Mucosa of descending colon (tissue), 3 donors: ENCODE measurements at places on chromosomes 5 and 9. TPM values are rescaled to one million over a fixed set of nuclear protein-coding genes. Genes with fewer than 3 reads are reported as not detected.
A peak's percentile ranks its signal among the peaks of the same experiment; 100 is the strongest.

Gene TSSK1B
- 0.12 TPM for total RNA-seq

Gene DDX4
- not detected for total RNA-seq

Gene CCL27
- total RNA-seq = not detected

Gene PROB1
- 0.94 TPM for total RNA-seq

- no peak for DNase-seq
Measured at GRCh38 chr5:131514316-131515283, 120.4 kb downstream of the RAPGEF6 start.

- DNase-seq = no peak
Measured at GRCh38 chr9:520302-520701, 305.6 kb downstream of the DOCK8 start.

DNA sequence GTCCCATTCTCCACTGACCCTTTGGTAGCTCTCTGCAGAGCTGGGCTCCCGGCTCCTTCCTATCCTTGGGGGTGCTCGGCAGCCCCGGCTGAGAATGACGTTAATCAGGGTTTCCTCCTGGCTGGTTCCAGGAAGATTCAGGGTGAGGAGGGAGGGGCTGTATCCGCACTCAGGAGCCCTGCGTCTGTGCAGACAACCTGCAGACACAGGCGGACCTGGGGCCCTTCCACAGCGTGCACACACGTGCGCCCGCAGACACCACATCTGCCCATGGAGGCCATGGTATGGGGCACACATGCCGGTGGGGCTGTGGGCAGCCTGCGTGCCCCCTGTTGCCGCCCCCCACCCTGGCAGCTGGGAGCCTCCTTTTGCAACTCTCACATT lies 66.6 kb upstream of the RNU6ATAC start:
- no peak for DNase-seq

DNA sequence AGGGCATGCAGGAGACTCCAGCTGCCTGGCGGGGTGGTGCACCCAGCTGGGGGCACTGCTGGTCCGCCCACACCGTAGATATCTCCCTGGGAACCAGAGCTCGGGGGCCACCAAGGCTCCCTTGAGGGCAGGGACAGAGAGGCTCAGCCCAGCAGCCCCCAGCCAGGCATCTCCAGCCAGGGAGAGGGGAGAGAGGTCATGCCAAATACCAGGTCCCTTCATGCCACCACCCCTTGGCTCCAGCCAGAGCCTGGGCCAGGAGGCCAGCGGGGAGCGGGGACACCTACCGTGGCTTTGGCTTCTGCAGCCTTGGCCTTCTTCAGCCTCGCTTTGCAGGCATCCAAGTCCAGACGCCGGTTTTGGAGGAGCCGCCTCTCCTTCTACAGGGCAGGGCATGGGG lies 14.0 kb downstream of the SH3GLB2 start:
- no peak for DNase-seq

DNA sequence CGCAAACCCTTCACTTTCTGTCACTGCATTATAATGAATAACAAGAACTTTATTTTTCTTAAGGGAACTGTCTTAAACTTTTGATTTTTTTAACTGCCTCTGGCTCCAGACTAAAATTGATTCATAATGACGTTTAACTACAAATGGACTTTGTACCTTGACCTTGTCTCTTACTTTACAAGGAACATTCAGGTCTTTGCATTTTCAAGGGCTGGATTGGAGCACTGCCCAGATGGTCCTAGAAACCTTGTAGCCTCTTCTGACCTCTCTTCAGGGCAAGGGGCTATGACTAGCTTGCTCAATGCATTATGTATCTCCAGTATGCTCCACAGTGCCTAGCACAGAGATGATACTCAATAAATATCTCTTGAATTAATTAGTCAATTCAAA lies 612.6 kb upstream of the CLINT1 start:
- DNase-seq = no peak

DNA sequence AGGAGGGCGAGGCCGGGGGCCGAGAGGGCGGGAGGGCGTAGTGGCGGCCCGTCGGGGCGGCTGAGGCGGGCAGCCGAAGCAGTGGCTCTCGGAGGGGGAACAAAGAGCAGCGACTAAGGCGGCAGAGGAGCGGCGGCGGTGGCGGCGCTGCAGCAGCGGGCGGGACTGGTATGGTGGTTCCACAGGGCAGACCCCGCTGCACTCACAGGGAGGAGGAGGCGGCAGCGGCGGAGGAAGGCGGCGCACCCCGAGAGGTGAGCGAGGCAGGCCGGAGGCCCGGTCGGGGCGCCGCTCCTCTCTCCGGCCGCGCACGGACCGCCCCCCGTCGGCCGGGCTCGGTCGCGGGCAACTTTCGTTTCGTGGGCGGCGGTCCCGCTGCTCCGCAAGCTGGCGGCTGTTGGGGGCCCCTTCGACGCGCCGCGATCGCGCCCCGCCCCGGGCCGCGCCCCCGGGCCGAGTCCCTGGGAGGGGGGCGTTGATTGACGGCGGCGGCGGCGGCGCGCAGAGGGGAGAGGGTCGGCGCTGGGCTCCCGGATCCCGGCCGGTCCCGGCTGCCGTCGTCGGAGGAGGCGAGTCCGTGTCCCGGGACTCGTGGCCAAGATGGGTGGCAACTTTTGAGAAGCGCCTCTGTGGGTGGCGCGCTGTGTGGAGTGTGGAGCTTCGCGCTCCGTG lies 467 bp downstream of the CNOT6 start:
- DNase-seq = peak; percentile 69
